Activated B cell treated with CpG ODN at 0.5 μM for 24 hours (primary cell): ENCODE measurements at places on chromosomes 16 and 17. TPM values are rescaled to one million over a fixed set of nuclear protein-coding genes. Genes with fewer than 3 reads are reported as not detected.

- no peak for DNase-seq
Observed at GRCh38 chr16:79404571-79404970, 196.0 kb downstream of the MAF start.

The TMEM235 gene
- total RNA-seq, result not detected in 2 replicates

The SLC5A11 gene
- 0.22 and 0.49 TPM in 2 replicates for total RNA-seq

The PRDM7 gene
- not detected in 2 replicates for total RNA-seq

The KRT32 gene
- total RNA-seq, result not detected in 2 replicates

- peak; percentile 47 for DNase-seq
Observed at GRCh38 chr17:64778240-64779097, 116.4 kb upstream of the SMURF2 start.

- DNase-seq, result no peak
Observed at GRCh38 chr17:1783834-1784611, 22.2 kb downstream of the SERPINF1 start.

- DNase-seq, result no peak
Observed at GRCh38 chr16:49556606-49557446, 183.2 kb downstream of the C16orf78 start.

DNA sequence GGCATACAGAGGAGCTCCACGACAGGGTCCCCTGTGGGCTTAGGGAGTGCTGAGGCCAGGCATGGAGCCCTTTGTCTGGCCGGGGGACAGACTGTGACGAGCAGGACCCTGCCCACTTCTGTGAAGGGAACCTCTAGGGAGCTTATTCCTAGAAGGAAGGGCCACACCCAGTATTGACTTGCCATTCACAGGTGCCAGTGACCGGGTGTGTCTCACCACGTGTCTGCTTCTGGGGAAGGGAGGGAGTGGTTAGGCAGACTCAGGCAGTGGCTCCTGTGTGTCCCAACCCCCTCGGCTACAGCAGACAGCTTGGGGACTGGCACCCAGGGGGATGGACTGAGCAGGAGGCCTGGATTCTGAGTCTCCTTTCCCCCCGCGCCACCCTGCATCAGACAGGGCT lies 57.2 kb downstream of the SOCS1 start:
- no peak for DNase-seq

The KRT31 gene
- not detected in 2 replicates for total RNA-seq

GRCh38 chr17:39623356-39623950 lies 3.3 kb upstream of the PPP1R1B start:
- DNase-seq, result peak; percentile 89

The TEKT5 gene
- not detected in 2 replicates for total RNA-seq

DNA sequence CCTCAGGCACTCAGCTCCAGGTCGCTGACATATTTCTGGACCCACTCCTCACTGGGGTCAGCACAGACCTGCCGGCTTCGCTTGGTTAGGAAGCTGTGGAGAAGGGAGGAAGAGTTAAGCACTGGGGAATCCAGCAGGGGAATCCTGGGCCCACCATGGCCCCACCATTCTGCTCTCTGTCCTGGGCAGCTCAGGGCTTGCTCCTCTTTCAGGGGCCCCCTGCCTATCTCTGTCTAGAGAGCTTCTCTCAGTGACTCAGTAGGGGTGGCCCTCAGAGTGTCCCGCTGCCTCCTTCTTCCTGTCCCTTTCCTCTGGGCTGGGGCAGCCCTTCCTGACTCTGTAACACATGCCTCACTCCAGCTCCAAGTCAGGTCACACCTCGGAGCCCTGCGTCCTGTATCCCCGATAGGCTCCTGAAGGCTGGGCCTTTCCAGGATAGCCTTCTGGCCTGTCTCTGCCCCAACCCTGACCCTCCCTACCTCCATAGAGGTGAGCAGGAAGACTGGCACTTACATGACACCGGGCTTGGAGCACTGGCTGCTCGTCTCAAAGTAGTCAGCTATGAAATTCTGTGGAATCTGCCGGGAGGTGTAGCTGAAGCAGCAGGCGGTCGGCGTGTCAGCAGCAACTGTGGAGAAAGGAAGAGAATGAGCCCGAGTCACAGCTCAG lies 1.1 kb downstream of the CCL3 start:
- DNase-seq, result no peak

GRCh38 chr17:64107500-64108236 lies 22.3 kb downstream of the ERN1 start:
- DNase-seq, result no peak

The PRR35 gene
- not detected in 2 replicates for total RNA-seq

The WBP2 gene
- total RNA-seq, result 66.0 and 68.7 TPM in 2 replicates
